Smooth muscle cell of the coronary artery (primary cell): ENCODE measurements at places on chromosomes 7 and 10. TPM values are rescaled to one million over a fixed set of nuclear protein-coding genes. Genes with fewer than 3 reads are reported as not detected.

AKR1C1 gene
- total RNA-seq = 135 and 139 TPM in 2 replicates

APBB1IP gene
- 5.9 TPM in 1 of 2 replicates, not detected in the other for total RNA-seq

LIPN gene
- total RNA-seq = not detected in 2 replicates

CDK1 gene
- total RNA-seq = 0.12 and 10.9 TPM in 2 replicates

TRIM74 gene
- total RNA-seq = 0.08 TPM in 1 of 2 replicates, not detected in the other

PTPN20 gene
- 0.47 and 2.8 TPM in 2 replicates for total RNA-seq

BLNK gene
- total RNA-seq = not detected in 2 replicates

NOS3 gene
- 0.53 and 1.3 TPM in 2 replicates for total RNA-seq

ZNF503 gene
- 1.6 and 3.6 TPM in 2 replicates for total RNA-seq

PKD1L1 gene
- total RNA-seq = under 0.01 TPM in 2 replicates

SLC13A1 gene
- not detected in 2 replicates for total RNA-seq

MGAM2 gene
- not detected in 2 replicates for total RNA-seq

MUC12 gene
- not detected in 2 replicates for total RNA-seq

HOXA1 gene
- total RNA-seq = not detected in 2 replicates

TLL2 gene
- total RNA-seq = 0.08 and 0.12 TPM in 2 replicates

COG5 gene
- 29.3 and 39.2 TPM in 2 replicates for total RNA-seq

SSC4D gene
- total RNA-seq = 0.68 TPM in 1 of 2 replicates, not detected in the other

LRRC17 gene
- 39.7 and 84.9 TPM in 2 replicates for total RNA-seq

C7orf33 gene
- total RNA-seq = not detected in 2 replicates

FAM24B gene
- 3.8 and 4.3 TPM in 2 replicates for total RNA-seq

PLAC9 gene
- total RNA-seq = 24.6 and 27.2 TPM in 2 replicates

GPR15LG gene
- not detected in 2 replicates for total RNA-seq

TMEM236 gene
- under 0.01 TPM in 1 of 2 replicates, not detected in the other for total RNA-seq

CPN1 gene
- total RNA-seq = not detected in 2 replicates

EPHB6 gene
- 1.1 and 9.9 TPM in 2 replicates for total RNA-seq

RASSF4 gene
- 10.6 and 12.5 TPM in 2 replicates for total RNA-seq

ZNF518A gene
- total RNA-seq = 7.4 and 9.5 TPM in 2 replicates
